ENCODE measurements at places on chromosomes 4 and X.

DNA sequence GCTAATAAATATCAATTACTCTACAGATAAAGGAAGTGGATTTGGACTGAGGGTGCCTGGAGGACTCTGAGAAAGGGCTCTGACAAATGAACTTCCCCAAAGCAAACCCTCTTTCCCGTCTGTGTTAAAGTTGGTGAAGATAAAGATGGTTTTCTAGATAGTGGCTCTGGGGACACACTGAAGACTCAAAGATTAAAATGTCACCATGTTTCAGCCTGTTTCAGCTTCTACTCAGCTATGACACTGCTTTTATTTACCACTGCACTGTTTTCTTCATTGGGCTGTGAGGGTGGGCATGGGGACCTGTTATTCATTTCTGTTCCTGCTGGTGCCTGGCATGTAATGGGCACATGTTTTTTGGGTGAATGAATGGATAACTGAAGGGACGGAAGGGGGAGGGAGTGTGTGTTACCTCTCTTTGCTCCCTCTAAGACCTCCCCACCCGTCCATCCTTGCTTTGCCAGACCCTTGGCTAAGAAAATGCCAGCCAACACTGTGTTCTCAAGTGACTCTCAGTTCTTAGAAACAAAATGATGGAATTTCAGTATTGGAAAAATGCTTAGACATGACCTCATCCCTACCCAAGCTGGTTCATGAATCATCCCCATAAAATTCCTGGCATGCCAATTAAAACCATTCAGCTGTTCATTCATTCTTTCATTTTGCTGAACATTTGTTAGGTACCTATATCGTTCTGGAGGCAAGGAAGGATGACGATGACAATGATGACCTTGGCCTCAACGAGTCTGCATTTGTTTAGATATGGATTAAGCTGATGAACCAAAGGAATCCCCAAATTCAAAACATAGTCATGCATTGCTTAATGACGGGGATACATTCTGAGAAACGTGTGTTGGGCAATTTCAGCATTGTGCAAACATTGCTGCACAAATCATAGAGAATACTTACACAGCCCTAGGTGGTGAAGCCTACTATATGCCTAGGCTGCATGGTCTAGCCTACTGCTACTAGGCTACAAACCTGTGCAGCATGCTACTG is 13.4 kb upstream of the STK32B start:
- no peak for DNase-seq

DNA sequence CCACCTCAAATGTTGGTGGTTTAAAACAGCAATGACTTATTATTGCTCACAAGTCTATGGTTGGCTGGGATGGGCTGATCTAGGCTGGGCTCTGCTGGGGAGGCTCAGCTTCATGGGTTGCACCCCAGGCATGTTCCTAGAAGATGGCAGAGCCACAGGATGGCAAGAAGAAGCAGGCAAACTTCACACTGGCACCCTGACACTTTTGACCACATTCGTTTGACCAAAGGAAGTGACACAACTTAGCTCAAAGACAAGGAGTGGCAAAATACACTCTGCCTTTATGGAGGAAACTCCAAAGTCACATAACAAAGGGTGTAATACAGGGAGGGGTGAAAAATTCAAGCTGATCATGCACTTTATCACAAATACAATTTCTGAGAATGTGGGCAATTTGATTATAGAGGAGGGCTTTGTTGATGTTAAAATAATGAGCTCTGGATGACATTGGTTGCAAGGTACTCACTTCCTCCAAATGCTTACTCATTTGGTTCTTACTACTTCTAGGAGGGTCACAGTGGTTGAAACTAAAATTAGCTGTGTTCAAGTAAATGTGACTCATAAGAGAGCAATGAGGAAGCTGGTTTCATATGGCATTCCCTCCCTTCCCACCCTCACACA is 249.2 kb upstream of the RPS6KA3 start:
- DNase-seq = no peak

GRCh38 chr4:2537011-2537830 is 774 bp downstream of the FAM193A start:
- no peak for DNase-seq

- no peak for DNase-seq
These were observed 2.1 kb downstream of the SEL1L3 start for GRCh38 chr4:25860586-25861279.

GRCh38 chr4:82560853-82561785 is 669 bp downstream of the TMEM150C start:
- no peak for DNase-seq

GRCh38 chr4:54954656-54955388 is 170.6 kb downstream of the KDR start:
- no peak for DNase-seq

DNA sequence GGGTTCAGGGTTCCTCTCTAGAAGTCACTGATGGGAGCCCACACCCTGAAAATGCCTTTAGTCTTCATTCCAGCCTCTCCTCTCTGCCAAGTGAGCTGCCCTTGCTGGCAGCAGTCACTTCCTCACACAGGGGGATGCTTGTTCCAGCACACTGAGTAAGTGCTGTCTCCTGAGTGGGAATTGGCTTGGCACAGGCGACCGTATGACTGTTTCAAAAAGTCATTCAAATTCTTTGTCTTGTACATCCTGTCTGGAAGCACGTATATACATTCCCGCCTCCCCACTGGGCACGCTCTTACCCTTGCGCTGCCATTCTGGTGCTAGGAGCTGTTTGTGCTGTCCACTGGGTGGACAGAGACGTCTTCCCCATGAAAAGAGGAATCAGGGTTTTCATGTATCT is 40.2 kb upstream of the CD99 start:
- DNase-seq = no peak

DNA sequence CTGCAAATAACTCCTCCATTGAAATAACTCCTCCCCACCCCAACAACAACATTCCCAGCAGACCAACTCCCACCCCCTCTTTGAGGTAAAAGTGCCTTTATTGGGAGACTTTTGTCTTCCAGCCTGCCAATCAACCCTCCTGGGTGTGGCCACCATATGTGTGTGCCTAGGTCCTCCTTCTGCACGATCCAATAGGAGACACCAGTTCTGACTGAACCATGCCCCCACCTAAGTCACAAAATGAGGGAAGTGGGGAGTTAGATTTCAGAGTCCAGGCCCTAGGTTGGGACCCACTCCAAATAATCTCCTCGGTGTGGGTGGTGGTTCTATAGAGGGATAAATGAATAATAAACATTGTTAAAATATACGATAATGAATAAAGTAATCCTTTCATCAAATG is 3.0 kb downstream of the PLP2 start:
- no peak for DNase-seq

DNA sequence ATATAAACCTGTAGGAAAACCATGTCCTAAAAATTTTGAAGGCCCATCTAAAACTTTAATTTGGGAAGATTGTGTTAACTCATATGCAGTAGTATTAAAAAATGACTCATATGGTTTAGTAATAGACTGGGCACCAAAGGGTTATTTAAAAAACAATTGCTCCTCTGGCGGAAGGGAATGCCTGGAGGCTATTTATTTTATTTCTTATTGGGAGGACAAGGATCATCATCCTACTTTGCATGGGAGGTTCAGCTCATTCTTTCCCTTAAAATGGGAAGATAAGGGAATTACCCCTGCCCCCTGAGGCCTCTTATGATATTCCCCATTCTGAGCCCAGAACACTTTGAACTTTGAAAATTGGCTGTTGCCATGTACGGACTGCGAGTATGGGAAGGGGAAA is 29.7 kb upstream of the MGST2 start:
- DNase-seq = no peak

- no peak for DNase-seq
These were observed 36.4 kb downstream of the QDPR start for GRCh38 chr4:17475481-17475880.

DNA sequence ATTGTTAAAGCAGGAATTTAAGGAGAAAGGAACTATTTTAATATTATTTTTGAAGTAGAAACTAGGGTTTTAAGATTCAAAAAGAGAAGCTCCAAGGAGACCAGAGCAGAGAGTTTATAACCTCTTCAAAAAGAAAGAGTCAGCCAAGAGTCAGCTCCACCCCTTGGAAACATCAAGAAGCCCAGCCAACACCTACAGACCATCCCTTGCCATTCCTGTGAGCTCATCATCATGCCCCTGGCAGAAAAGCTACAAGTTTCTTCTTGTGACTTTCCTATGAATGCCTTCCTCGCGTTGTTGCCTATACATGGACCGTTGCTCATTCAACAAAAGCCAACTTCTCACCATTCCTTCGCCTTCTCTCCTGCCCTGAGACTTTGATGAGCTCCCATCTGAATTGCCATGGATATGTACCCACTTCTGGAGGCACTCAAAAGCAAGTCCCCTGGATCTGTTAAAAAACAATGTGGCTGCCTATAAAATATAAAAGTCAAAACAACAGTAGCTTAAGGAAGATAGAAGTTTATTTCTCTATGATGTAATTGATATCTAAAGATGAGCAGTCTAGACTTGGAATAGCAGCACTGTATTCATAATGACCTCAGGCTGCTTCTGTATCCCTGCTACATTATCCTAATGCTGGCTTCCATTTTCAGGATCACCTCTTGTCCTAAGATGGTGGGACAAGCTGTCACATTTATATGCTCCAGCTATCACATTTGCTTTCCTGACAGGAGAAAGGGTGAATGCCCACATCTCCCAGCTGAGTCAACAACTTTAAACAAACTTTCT is 20.3 kb downstream of the PLRG1 start:
- DNase-seq = no peak

DNA sequence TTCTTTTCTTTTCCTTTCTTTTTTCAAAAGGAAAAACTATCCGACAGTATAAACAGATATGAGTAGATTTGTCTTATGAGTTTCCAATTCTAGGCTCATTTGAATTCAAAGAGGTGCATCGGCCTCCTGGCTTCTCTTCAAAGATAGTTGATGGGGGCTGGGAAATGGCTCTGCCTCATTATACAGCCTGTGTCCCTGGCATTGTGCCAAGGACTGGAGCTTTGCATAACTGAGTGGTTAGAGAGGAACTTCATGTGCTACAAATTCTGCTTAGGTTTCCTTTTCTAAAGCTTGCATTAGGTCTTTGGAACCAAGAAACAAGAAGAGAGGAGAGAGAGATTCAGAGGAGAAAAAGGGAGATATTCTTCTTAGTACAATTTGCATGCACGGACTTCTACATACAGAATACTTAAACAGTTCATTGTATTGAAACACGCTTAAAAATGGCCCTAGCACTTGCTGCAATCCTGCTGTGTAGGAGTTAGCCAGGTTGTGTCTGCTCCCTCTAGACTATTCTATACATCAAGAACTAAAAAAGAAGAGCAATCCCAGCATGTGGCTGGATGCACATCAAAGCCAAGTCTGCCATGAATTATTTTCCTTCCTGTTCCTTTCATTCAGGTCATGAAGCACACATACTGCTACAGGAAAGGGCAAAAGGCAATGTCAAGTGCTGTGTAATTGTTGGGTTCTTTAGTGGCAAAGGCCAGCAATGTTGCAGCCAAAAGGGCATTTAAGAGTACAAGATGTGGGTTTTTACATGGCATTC is 70.9 kb downstream of the INTS12 start:
- peak; percentile 19 for DNase-seq

Data from NCI-H187 treated with DMSO at 0.1 percent for 48 hours (cell line).